ENCODE measurements at places on chromosomes 1 and 21.

DNA sequence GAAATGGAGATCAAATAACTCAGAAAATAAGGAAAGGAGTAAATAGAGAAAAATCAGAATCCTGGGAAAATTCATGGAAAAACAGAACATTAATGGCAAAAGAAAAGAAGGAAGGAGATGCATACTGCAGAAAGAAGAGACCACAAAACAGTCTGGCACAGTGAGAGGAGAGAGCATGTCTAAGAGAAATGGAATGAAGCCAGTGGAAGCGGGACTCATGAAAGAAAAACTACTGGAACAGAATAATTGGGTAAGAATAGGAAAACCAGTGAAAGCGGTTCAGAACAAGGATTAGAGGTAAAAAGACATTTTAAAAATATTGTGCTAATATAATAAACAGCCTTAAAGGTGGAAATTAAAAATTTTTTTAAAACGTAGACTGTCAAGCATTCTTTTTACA lies 93.6 kb upstream of the GREM2 start:
- no peak for DNase-seq

DNA sequence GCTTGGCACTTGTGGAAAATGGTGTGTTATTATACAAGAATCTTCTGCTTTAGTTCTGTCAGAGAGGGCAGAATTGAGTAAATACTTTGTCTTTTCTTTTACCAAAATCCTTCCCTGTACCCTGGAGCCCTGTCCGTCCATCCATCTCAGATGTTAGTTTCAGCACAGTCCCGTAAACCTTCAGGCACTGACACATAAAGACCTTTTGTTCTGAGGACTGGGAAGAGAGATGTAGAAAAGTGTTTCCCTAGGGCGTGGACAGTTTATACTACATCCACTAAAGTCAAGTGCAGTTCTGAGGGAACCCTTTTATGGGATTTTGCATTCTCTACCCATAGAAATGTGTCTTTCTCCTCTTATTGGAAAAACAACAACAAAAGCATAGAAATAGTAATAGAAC lies 162.4 kb downstream of the PDE4B start:
- DNase-seq: no peak

DNA sequence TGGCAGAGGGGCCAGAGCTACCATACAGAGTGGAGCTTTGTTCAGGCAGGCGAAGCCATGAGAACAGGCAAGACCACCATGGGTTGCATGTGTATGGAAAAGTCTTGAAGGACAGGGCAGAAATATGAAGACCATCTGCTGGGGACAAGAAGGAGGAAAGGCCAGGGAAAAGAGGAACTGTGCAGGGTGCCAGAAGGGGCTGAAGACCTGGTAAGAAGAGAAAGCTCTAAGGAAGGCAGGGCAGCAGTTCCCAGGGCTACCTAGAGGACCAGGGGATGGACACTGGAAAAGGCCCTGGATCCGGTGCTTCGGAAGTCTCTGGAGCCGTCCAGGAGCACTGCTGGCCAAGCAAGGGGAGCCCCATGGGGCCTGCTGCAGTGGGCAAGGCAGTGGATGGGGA lies 43.4 kb downstream of the PKP1 start:
- DNase-seq: no peak

DNA sequence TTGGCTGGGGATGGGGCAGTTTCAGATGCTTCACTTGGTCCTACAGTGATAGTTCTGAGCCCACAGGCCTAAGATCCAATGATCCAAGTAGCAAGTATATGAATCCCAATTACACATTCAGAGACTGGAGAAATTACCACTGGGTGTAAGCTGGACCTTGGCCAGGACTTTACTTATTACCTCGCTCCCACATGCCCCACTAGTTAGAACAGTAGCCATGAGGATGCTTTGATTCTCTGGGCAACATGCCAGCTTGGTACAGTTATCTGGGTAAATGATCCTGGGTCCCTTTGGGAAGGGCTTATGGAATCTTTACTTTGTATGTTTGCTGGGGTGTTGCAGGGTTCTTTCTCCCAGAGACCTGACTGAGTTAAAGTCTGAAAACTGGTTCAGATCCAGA lies 5.0 kb upstream of the FCAMR start:
- DNase-seq: no peak

GRCh38 chr1:215064327-215064726 lies 18.2 kb upstream of the KCNK2 start:
- no peak for DNase-seq

GRCh38 chr1:219276049-219276738 lies 102.5 kb downstream of the LYPLAL1 start:
- no peak for DNase-seq

DNA sequence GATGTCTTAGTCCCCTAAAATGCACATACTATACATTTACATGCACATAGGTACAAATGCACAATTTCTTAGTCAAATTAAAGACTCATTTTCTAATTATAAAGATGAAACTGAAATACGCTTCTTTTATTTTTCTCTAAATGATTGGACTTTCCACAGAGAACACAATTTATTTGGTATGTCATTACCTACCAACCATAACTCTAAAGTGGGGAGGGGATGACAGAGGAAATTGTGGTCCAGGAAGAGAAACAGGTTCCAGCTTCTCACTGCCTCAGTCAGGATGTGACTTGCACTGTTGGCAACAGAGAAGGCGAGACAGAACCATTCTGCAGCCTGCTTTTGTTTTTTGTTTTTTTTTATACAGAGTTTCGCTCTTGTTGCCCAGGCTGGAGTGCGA lies 1189.2 kb downstream of the PLA2G4A start:
- DNase-seq: no peak

- no peak for DNase-seq
Measured at GRCh38 chr1:55305735-55306134, 90.6 kb upstream of the USP24 start.

GRCh38 chr1:157096881-157097280 lies 2.7 kb downstream of the ETV3L start:
- DNase-seq: no peak

DNA sequence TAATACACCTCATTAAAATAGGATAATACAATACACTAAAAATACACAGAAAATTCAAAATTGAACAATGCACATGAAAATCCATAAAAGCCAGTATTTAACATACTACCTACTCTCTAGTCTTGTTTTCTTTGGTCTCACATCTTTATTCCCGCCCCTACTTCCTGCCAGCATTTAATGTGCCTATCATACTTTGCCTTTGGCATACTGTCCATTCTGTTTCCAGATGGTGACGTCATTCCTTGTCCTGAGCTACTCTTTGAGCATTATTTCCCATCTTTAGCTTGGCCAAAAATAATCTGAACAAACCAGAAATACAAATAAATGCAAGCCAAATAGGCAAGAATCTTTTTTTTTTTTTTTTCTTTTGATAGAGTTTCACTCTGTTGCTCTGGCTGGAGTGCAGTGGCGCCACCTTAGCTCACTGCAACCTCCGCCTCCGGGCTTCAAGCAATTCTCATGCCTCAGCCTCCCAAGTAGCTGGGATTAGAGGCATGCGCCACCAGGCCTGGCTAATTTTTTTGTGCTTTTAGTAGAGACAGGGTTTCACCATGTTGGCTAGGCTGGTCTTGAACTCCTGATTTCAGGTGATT lies 4.4 kb downstream of the HFM1 start:
- DNase-seq: no peak

DNA sequence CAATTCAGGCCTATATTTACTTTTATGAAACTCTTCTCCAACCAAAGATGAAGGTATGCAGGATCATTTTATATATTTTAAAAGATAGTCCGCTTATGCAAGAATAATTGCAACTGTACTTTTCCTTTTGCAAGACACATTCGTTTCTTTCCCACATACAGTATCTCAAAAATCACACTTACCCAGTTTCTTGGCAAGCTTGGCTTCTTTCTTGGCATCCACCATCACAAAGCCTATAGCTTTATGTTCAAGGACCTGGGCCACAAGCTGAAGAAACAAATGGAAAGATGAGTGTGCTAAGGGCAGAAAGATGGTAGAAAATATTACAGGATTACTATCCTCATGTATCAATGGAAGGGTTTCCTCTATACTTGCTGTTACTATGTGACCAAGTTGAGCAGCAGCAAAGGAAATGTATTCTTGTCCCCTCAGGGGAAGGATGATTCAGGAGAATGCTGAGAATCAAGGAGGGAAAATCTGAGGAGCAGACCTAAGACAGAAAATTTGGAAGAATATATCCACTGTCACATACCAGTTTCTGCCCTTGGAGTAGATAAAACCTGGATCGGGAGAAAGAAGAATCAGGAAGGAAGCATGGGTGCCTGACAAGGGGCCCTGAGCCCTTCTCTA lies 23.8 kb downstream of the CASQ2 start:
- no peak for DNase-seq

- DNase-seq: no peak
Measured at GRCh38 chr1:53956308-53957168, 10.4 kb downstream of the LRRC42 start.

DNA sequence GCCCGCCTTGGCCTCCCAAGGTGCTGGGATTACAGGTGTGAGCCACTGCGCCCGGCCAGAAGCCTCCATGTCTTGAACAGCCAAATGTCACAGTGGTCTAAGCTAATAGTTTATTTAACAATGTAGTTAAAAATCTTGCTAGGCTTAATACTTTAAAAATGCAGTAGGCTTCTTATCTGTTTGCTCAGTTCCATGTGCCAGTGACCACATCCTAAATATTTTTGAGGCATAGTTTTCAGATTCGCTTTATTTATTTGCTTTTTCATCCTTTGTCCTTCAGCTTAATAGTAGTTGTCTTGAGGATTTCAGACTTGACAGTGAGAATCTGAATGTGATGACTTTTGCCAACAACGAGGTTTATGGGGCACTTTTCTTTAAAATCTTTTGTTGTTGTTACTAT lies 59.9 kb upstream of the PRRX1 start:
- no peak for DNase-seq

- no peak for DNase-seq
Measured at GRCh38 chr1:21913258-21913657, 23.9 kb downstream of the HSPG2 start.

DNA sequence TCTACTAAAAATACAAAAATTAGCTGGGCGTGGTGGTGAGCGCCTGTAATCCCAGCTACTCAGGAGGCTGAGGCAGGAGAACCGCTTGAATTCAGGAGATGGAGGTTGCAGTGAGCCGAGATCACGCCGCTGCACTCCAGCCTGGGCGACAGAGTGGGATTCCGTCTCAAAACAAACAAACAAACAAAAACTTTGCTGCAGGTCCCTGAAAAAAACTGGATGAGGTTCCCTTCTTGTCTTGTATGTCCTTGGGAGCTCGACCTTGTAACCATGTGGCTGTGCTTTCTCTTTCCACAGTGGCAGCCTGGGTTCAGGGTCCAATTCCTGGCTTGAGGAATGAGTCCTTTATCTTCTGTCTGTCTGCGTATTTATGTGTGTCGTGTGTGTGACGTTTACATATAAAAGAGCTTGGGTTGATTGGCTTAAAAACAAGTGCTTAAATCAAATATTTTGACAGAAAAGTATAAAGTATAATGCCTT lies 18.0 kb upstream of the COX20 start:
- no peak for DNase-seq

- no peak for DNase-seq
Measured at GRCh38 chr1:237608433-237608832, 282.3 kb downstream of the ZP4 start.

GRCh38 chr1:176517484-176517883 lies 54.5 kb downstream of the PAPPA2 start:
- DNase-seq: no peak

- no peak for DNase-seq
Measured at GRCh38 chr1:186078245-186078644, 296.8 kb downstream of the TPR start.
